ENCODE measurements at places on chromosomes 2 and 18.

DNA sequence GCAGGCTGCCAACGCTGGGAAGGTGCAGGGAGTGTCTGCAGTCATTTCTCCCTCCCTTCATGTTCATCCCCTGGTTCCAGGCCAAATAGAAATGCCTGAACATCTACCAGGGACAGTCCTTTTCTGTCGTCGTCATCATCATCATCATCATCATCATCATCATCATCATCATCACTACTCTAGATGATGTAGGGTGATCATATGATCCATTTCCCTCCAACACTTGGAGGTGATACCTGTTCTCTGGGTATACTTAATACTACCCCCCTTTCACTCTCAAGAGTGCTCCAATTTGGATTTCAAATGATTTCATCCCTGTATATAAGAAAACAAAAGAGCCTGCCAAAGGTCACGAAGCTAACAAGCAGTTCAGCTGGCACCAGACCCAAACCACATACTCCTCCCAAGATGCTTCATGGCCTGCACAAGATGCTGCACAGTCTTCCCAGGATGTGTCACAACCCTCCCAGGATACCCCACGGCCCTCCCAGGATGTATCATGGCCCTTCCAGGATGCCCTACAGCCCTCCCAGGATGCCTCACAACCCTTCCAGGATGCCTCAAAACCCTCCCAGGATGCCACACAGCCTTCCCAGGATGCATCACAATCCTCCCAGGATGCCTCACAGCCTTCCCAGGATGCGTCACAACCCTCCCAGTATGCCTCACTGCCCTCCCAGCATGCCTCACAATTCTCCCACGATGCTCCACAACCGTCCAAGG, 257.9 kb downstream of the DYSF start:
- peak; percentile 76 for DNase-seq

DNA sequence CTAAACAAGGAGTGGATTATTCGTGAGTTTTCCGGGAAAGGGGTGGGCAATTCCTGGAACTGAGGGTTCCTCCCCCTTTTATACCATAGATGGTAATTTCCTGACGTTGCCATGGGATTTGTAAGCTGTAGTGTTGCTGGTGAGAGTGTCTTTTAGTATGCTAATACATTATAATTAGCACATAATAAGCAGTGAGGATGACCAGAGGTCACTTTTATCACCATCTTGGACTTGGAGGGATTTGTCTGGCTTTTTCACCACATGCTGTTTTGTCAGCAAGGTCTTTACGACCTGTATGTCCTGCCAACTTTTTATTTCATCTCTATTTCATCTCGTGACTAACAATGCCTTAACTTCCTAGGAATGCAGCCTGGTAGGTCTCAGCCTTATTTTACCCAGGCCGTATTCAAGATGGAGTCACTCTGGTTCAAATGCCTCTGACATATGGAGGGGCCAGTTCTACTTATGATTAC, 124.8 kb upstream of the B3GNT2 start:
- DNase-seq, result no peak

- no peak for DNase-seq
Measured at GRCh38 chr2:3872451-3872850, 169.1 kb downstream of the DCDC2C start.

DNA sequence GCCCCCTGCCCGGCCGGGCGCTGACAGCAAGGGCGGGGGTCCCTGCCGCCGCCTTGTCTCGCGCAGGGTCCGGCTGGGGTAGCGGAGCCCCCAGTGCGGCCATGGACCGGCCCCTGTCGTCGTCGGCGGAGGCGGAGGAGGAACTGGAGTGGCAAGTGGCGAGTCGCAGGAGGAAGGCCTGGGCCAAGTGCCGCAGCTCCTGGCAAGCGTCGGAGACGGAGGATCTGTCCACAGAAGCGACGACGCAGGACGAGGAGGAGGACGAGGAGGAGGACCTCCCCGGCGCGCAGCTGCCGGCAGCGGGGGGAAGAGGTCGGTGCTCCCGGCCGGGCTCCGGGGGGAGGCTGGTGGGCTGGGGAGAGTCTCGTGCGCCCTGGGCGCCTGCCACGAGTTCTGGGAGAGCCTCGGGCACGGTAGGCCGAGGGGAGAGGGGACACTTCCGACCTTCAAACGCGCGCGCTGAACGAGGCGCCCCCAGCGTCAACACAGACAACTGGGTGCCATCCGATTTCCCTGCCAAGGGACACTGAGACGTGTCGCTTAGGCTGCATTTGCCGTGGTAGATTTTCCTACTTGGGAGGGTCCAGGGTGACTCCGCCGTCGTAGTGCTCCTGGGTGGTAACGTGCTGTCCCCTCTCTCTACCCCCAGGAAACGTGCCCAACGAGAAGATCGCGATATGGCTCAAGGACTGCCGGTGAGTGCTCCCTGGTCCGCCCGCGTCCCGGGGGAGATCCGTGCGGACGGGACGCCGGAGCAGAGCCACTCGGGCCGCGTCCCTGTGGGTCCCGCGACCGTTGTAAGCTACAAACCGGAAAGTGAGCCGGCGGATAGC, 652 bp downstream of the ITPRID2 start:
- peak; percentile 43 for DNase-seq

- DNase-seq, result no peak
Measured at GRCh38 chr18:63158012-63158631, 161.4 kb downstream of the BCL2 start.

GRCh38 chr2:143070704-143071103, 58.5 kb upstream of the ARHGAP15 start:
- no peak for DNase-seq

- no peak for DNase-seq
Measured at GRCh38 chr18:11587846-11588245, 21.6 kb upstream of the SLC35G4 start.

DNA sequence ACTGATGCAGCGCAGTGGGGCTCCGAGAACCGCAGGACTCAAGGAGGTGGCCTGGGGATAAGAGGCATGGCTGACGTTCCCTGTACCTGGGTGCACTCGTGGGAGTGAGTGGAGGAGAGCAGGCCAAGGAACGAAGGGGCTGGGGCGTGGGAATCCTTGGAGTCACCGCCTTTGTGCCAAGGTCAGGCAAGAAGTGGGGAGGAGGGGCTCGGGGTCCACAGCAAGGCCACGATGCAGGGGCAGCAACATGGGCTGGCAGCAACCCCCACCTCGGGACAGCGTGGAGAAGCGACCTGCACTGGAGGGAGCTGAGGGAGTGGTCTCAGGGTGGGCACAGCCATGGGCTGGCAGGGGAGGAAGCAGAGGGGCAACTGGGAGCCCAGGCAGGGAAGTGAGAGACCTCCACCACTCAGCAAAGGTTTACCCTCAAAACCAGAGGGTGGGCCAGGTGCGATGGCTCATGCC, 18.6 kb downstream of the ARID5A start:
- no peak for DNase-seq

Data from AG08395 (cell line).